ENCODE measurements at places on chromosomes 11 and 22.
A peak's percentile ranks its signal among the peaks of the same experiment; 100 is the strongest.

- DNase-seq: no peak
Measured at GRCh38 chr11:68775951-68776388, 24.6 kb upstream of the TESMIN start.

GRCh38 chr11:119739975-119740374 is 11.0 kb upstream of the NECTIN1 start:
- DNase-seq: no peak

DNA sequence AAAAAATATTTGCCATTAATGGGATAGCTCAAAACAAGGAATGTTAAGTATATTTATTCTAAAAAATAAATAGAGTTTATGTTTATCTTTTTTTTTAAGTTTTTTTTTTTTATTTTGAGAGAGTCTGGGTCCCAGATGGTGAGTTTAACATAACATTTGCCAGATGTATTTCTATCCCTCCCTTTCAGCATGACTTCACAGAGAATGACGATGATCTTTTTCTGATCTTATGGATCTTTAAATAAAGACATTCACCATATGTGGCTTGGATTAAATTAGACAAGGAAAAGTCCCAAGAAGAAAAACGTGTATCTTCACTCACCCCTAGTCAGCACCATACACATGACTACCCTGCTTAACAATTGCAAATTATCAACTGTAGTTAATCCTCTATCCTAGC is 839.8 kb upstream of the CNTN5 start:
- DNase-seq: no peak

DNA sequence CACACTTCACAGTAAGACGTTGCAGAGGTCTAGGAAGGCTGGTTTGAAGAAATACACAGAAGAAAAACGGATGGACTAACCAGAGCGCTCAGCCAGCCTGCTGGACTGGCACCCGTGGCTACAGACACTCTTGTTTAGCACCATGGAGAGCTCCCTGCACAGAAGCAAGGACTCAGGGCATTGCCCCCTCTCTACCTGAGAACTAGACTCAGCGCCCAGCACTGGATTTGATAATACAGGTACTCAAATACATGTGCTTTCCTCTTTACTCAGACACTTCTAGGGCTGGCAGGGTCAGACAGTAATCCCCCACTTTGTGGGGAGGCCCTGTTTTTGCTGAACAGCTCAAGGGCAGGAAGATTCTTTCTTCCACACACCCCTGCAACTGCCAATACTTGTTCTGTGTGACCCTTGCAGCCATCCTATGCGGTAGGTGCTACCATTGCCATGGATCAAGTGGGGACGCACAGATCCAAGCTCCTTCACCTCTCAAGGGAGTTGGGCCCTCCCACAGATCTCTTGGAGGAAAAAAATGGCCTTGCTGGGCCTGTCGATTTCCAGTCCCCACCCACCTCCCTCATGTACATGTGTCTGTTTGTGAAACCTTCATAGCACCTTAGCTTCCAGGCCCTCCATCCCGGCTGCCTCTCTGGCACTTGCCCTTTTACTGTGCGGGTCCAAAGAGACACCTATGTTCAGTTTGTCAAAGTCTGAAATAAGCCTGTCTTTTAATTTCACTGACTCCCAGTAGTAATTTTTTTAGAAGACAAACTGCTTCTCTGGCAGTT is 5.1 kb upstream of the P2RX6 start:
- no peak for DNase-seq

DNA sequence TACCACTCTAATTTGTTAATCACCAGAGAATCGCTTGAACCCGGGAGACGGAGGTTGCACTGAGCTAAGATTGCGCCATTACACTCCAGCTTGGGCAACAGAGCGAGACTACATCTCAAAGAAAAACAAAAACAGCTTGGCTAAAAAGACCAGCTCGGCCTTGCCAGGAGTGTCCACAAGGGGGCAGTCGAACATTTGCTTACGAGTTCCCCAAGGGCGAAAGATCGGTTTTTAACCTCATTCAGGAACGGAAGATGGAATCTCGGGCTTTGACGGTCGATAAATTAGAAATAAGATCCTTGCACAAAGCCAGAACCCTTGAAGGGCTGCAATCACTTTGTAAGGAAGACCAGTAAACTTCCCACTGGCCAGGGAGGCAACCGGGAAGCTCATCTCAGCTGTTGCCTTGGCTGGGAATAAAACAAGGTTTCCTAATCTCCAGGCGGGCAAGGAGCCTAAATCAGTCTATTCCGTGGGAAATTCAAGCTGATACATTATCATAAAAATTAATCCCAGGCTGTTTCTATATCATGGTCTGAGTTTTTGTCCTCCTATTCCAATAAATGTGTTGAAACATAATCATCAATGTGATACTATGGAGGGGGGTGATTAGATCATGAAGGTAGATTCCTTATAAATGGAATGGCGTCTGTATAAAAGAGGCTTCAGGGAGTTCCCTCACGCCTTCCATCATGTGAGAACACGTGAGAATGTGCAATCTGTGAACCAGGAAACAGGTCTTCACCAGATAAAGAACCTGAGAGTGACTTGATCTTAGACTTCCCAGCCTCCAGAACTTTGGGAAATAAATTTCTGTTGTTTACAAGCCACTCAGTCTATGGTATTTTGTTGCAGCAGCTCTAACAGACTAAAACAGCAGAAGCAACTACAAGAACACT is 14.9 kb upstream of the SLC29A2 start:
- DNase-seq: peak; percentile 68

GRCh38 chr11:46253258-46254132 is 24.0 kb upstream of the CREB3L1 start:
- no peak for DNase-seq

- no peak for DNase-seq
Measured at GRCh38 chr11:118791961-118792569, 1.1 kb upstream of the DDX6 start.

GRCh38 chr11:111581341-111581740 is 20.9 kb upstream of the SIK2 start:
- no peak for DNase-seq

- DNase-seq: no peak
Measured at GRCh38 chr11:30914143-30914762, 328.1 kb upstream of the MPPED2 start.

DNA sequence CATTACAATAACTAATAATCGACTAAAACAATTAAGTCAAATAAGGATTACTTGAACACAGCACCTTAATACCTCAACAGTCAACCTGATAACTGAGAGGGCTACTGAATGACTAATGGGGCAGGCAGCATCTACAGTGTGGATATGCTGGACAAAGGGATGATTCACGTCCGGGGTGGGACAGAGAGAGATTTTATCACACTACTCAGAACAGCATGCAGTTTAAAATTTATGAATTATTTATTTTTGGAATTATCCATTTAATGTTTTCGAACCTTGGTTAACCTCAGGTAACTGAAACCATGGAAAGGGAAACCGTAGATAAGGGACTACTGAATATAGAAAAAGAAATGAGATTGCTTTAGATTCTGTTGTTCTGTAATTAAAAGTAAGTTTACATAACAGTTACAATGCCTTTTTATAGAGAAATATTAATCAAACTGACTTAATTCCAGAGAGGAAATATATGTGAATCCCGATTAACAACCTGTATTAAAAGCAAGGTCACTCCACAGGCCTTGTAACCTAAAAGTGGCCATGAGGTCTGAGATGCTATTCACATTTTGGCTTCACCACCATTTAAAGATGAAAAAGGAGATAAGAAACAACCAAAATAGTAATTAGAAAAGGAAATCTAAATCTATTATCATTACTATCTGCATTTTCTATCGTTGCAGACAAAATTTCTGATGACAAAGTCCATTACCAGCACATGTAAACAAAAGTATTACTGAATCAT is 119.0 kb upstream of the TP53AIP1 start:
- no peak for DNase-seq

- peak; percentile 41 for DNase-seq
Measured at GRCh38 chr11:111845276-111846028, 25.9 kb downstream of the ALG9 start.

GRCh38 chr11:133934096-133934495 is 22.7 kb downstream of the IGSF9B start:
- DNase-seq: no peak

DNA sequence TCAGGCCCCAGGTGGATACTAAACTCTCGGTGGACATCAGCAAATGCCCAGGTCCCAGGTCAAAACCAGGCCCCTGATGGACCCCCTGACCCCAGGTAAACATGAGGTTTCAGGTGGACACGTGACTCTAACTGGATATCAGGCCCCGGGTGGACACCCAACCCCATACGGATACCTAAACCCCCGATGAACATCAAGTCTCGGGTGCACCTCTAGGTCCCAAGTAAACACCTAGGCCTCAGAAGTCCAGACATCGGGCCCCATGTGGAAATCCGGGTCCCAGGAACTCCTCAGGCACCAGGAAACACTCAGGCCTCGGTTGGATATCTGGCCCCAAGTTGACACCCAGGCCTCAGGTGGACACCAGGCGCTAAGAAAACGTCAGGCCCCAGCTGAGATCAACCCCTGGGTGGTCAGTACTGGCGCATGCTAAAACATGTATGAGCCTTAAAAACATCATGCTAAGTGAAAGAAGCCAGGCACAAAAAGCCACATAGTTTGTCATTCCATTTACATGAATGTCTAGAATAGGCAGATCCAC is 54.4 kb upstream of the SEPTIN5 start:
- no peak for DNase-seq

GRCh38 chr11:24238771-24239645 is 257.8 kb upstream of the LUZP2 start:
- DNase-seq: peak; percentile 86

DNA sequence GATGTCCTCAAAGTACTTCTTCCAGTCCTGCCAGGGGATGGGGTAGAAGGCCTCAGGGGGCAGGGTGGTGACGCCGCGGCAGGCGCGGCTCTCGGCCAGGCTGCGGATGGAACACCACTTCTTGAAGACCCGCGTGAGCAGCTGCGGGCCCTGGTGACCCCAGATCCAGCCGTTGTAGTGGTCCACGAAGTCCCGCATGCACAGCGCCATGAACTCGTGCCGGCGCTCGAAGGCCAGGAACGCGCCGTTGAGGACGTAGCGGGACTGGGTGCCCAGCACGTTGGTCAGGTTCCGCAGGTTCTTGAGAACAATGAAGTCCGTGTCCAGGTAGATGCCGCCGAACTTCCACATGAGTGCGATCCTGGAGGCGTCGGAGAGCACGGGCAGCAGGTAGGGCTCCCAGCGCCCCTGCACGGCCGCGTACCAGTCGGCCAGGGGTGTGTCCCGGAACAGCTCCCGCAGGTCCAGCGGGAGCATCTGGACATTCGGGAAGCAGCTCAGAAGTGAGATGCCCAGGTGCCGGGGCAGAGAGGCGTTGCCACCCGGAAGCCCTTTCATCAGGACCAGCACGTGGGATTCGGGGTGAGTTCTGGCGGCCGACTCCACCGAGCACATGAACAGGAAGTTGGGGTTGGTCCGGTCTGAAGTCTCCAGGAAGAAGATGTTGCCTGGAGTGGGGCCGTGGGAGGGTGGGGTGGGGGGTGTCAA is 27.5 kb downstream of the A4GALT start:
- no peak for DNase-seq

GRCh38 chr11:46663277-46663940 is 37.0 kb downstream of the ARHGAP1 start:
- DNase-seq: no peak

- DNase-seq: no peak
Measured at GRCh38 chr11:99192716-99193115, 172.0 kb downstream of the CNTN5 start.

- peak; percentile 22 for DNase-seq
Measured at GRCh38 chr11:101390539-101390938, 193.3 kb downstream of the TRPC6 start.

DNA sequence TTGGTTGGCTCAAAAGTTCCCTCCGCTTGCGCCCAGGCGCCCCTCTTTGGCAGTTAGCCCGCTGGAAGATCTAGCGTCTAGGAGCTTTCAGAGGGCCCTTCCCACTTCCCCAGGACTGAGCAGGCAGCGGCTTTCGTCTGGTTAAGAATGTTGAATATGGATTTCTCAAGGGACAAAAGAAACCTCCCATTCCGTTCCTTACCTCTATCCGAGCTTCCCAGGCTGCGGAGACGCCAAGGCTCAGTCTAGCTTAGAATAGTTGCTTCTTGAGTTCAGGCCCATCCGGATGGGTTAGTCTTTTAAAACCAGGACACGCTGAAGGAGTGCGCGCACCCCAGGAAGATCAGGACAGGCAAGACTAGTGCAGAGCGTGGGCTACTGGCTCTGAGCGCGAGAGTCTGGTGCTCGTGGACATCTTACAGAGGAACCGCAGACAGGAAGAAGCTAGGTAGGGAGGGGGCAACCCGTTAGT is 1.6 kb downstream of the NELL1 start:
- DNase-seq: no peak

DNA sequence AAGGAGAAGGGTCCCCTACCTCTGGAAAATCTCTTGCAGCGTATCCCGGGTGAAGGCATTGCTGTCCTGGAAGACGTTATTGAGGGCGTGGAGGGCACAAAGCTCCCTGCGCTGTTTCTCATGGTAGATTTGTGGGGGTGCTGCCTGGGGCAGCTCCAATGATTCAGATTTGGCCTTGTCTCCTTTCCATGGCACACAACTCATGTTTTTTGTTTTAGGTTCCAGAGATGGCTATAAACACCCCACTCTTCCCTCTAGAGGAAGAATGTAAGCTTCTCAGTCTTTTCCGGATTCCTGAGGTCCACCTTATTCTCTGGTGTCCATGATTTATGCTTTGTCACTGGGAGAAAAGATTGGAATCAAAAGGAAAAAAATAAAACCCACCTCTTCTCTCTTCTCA is 959 bp downstream of the JOSD1 start:
- no peak for DNase-seq

- DNase-seq: no peak
Measured at GRCh38 chr22:48594016-48594756, 1233.5 kb downstream of the BRD1 start.

- no peak for DNase-seq
Measured at GRCh38 chr11:125146232-125146631, 18.3 kb upstream of the PKNOX2 start.

GRCh38 chr11:86369668-86370067 is 5.0 kb upstream of the CCDC81 start:
- no peak for DNase-seq

DNA sequence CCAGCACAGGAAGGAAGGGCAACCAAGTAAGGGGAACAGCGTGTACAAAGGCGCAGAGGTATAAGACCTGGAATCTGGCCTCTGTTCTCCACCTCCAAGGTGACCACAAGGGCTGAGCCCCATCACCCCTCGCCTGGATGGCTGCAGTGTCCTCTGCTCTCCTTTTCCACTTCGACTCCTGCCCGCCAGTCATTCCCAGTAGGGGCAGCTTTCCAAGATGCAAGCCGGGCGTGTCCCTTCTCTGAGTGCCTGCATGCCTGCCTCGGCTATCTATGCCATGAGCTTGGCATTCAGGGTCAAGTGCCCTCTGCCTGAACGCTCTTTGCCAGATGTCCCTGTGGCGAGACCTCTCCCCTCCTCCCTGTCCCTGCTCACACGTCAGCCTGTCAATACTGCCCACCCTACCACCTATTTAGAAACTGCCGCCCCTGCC is 17.0 kb downstream of the FADS3 start:
- no peak for DNase-seq

All from HS-5 (cell line).